Type B pancreatic cell (in vitro differentiated cells): ENCODE measurements at places on chromosomes 6 and 20.

DNA sequence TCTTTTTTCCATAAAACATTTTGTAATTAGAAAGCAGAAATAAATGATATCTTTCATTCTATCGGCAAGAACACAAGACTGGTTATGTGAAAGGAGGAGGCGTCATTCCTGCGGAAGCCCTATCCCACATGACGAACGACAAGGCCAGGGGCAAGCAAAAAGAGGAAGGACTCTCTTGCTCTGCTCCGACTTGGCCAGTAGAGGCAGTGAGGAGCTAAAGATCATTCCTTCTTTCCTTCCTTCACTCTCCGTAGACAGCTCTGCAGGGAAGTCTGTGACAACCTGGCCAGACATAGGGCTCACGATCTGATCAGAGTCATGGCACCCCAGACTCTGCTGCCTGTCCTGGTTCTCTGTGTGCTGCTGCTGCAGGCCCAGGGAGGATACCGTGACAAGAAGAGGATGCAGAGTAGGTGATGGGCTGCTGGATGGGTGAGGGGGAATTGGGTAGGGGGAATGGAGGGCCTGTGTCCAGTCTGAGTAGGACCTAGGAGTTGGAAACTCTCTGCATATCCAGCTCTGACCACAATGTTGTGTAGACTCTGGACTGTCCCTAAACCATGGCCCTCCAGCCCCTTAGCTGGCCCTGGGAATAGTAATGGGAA, at the start of gene WFDC10A:
Gene WFDC10A (plus strand): TSS at position 244 of the 605 bp plus-strand sequence. CDS start 75 bp downstream, at position 319.
- no peak for DNase-seq

DNA sequence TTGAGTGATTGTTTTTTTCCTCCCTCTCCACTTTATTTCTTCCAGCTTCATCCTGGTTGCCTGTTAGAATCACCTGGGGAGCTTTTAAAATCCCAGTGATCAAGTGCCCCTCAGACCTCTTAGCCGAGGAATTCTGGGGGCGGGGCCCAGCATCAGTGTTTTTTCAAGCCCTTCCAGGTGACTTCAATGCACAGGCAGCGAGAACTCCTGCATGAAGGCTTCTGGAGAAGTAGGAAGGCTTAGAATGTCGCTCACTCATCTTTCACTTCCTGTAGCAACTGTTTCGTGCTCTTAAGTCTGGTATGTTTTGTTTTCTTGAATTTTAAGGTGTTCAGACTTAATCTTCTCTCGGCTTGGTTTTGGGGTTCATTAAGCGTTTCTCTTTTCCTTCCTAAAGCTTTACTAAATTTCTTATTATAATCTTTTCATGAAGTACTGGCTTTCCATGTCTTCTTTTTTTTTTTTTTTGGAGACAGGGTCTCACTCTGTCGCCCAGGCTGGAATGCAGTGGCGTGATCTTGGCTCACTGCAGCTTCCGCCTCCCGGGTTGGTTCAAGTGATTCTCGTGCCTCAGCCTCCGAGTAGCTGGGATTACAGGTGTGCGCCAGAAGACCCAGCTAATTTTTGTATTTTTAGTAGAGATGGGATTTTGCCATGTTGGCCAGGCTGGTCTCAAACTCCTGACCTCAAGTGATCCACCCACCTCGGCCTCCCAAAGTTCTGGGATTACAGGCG, 30.9 kb upstream of the TULP1 start:
- DNase-seq = no peak

DNA sequence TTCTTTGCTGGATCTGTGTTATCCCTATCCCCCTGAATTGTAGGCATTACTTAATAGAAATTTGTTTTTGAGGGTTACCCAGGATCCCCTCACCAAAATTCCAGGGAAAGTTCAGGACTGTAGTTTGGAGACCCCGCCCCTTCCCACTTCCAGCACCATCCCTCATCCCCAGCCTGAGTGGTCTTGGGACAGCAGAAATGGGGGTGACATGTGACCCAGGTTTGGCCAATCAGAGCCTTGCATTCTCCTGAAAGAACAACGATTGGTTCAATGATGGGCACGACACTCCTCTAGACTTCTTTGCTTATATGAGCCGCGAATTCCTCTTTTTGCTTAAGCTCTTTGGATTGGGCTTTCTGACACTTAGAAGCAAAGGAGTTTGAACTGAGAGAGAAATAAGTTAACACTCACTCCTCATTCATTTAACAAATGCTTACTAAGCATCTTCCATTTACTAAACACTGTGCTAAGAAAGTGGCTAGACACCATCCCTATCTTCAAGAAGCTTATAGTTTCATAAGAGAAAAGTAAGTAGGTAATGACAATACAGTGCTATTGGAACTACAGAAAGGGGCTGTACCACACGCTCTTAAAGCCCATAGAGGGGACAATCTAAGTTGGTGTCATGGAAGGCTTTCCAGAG, 24.9 kb upstream of the PAQR8 start:
- DNase-seq = no peak

GRCh38 chr20:41671143-41671542, 53.0 kb upstream of the CHD6 start:
- DNase-seq = no peak

- DNase-seq = no peak
Measured at GRCh38 chr6:56616967-56617366, 25.7 kb downstream of the DST start.

GRCh38 chr6:35161266-35161665, 20.1 kb upstream of the TCP11 start:
- no peak for DNase-seq
